LHCN-M2 (cell line): ENCODE measurements at places on chromosomes 7 and 10. TPM values are rescaled to one million over a fixed set of nuclear protein-coding genes. Genes with fewer than 3 reads are reported as not detected.
A peak's percentile ranks its signal among the peaks of the same experiment; 100 is the strongest.

GRCh38 chr7:101725921-101726320 is 91.5 kb upstream of the CUX1 start:
- DNase-seq = no peak

DNA sequence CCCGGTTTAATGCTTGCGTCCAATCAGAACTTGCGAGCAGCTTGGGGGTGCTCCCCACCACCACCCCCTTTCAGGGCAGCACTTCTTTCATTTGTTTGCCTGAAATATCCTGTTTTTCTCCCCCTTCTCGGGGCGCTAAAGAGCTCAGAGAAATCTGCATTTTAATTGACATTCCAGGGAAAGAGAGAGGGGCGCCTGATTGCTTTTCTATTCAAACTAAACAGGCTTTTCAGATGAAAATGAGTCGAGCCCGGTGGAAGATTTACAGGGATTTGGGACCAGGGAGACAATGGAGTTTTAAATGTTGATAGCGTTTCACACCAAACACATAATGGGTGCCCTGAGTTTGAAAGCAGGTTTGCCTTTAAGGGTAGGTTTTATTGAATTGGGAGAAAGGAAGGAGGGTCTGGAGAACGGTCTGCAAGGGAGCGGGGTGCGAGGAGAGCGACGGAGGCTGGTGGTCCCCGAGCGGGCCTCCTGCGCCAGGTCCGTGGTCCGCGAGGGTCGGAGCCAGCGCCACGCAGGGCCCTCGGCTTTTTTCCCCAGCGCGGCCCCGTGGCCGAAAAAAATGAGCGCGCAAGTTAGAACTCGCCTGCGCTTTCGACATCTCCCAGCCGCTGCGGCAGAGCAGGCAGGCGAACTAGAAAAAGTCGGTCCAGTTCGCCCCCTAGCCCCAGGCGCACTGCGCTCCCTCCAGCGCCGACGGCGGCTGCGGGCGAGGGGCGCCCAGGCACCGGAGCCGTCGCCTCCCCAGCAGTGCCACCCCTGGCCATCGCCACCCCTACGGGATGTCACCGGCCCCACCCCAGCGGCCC is 1.3 kb downstream of the FGFR2 start:
- no peak for DNase-seq

DNA sequence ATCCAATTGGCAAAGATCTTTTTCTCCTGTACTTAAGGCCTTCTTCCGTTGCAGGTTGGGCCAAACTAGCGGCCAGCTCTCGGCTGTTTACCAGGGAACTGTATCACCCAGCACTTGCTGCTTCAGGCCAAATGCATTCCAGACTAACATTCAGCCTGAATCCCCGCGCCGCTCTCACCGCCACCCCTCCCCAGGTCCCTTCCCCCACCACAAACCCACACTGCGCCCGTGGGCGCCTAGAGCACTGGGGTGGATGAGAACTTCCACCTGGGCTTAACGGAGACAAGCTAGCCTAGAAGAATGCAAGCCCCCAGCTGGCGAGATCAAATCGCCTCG is 676 bp downstream of the TCAF1 start:
- DNase-seq = no peak

DNA sequence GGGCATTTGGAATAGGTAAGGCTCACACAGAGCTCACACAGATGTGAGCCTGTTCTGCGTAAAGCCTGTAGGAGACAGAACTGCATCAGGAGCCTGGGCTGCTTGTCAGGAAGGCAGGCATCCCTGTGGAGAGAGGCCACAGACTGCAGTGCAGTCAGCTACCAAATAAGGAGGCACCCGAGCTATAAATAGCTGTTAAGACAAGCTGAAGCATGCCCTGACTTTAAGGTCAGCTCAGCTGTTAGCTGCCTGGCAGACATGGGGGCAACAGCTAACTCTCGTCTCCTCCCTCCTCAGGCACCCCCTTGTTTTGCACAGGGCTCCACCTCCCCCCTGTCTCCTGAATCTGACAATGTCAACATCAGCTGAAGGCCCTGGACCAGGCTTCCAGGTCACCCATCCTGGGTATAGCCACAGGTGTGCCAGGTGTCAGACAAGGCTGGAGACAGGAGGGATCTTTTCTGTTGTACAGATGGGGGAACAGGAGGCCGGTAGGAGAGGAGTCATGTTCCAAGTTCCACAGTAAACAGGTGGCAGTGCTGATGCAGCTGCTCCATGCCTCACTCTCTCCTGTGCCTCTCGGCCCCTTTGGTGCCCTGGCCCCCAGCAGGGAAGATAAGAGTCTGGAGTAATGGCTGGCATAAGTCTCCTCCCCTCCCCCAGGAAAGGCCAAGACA is 27.6 kb upstream of the MKRN1 start:
- DNase-seq = peak; percentile 82

GRCh38 chr7:96952974-96953391 is 52.4 kb upstream of the DLX6 start:
- DNase-seq = peak; percentile 82

- DNase-seq = peak; percentile 74
Measured at GRCh38 chr7:3244241-3244814, 56.7 kb upstream of the SDK1 start.

- no peak for DNase-seq
Measured at GRCh38 chr7:22628112-22628511, 98.9 kb upstream of the IL6 start.

DNA sequence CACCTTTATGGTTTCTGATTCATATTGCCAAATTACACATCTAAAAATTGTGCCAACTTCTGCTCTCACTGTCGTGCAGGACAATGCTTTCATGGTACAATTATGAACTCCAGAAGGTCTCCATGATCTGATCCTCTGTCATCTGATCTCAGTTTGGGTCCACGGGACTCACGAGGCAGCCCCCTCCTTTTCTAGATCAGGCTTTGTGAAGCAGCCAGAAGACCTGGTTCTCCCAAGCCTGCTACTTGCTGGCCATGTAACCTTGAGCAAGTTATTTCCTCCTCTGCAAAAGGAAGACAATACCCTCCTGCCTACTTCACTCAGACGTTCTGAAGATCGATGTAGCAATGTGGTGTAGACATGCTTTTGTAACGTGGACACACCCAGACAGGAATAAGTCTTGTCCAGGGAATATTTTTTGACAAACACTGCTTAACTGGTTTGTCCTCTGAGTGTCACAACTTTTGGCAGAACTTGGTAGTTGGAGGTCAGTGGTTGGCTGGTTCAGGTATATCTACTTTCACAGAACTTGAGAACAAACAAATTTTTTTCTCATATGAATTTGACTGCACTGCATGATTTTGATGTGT is 19.6 kb downstream of the CALML3 start:
- DNase-seq = no peak

DNA sequence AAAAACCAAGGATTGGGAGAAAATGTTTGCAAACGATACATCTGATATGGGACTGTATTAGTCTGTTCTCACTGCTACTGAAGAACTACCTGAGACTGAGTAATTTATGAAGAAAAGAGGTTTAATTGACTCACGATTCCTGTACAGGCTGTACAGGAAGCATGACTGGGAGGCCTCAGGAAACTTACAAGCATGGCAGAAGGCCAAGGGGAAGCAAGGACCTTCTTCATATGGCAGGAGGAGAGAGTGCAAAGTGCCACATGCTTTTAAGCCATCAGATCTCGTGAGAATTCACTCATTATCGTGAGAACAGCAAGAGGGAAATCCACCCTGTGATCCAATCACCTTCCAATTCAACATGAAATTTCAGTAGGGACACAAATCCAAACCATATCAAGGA is 11.0 kb downstream of the ZNF713 start:
- DNase-seq = no peak

- DNase-seq = no peak
Measured at GRCh38 chr7:120181499-120181898, 91.5 kb upstream of the KCND2 start.

GRCh38 chr10:86104156-86104555 is 262.4 kb downstream of the GRID1 start:
- no peak for DNase-seq

GRCh38 chr7:37216923-37217322 is 231.7 kb downstream of the ELMO1 start:
- no peak for DNase-seq

DNA sequence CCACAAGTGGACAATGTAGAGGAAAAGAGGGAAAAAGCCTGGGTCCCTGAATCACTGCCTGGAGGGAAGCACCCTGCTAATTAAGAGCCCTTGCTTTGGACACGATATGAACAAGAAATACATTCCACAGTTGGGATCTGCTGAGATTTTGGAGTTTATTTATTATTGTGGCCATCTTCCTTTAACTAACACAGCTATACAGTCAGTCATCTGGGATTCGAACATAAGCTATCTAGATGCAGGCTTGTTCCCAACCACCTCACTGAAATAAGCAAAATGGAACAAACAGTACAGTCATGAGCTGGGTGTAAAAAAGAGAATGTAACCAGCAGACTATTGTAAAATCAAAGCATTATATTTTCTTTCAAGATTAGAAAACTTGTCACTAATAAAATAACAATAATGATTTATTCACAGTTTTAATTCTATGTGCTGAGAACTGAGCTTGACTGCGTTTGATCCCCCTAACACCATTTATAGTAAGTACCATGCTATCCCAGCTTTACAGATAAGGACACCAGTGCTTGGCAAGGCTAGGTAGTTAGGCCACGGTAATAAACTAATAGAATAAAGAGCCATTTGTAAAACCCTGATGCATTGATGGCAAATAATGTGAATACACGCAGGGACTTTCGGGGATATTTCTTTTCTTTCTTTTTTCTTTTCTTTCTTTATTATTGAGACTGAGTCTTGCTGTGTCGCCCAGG is 223.8 kb upstream of the KLF6 start:
- DNase-seq = no peak

- DNase-seq = peak; percentile 55
Measured at GRCh38 chr10:15744217-15744865, 24.6 kb upstream of the ITGA8 start.

- no peak for DNase-seq
Measured at GRCh38 chr10:43105956-43106229, 29.0 kb downstream of the RET start.

DNA sequence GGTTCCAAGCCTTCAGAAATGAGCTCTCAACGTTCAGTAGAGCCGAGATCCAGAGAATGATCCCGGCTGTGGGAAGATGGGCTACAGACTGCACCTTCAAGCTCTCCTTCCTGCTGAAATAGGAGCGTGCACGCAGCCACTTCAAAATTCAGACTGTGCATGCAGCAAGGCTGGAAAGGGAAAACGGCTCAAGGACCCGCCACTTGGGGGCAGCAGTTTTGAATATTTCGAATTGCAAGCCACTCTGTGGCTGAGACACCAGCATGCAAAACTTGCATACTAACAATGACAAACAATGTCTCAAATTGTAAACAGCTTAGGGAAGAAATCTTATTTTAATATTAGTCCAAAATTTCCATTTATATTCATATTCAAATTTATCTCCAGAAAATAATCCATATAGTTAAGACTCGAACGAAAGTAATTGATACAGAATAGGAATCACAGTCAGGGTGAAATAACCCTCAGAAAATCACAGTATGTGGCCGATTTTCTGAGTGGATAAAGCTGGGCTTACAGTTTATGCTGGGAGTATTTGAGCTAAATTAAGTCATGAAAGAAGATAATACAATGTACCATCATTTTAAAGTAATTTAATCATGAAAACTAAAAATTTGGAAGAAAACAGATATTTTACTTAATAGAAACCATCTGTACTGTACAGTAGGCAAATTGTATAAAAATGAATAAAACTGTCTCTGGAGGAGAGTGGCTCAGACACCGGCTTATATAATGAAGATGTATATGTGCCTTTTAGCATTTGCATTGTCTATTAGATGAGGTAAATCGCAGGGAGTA is 137.9 kb upstream of the MKI67 start:
- peak; percentile 29 for DNase-seq

- no peak for DNase-seq
Measured at GRCh38 chr10:29823553-29824080, 188.8 kb upstream of the SVIL start.

DNA sequence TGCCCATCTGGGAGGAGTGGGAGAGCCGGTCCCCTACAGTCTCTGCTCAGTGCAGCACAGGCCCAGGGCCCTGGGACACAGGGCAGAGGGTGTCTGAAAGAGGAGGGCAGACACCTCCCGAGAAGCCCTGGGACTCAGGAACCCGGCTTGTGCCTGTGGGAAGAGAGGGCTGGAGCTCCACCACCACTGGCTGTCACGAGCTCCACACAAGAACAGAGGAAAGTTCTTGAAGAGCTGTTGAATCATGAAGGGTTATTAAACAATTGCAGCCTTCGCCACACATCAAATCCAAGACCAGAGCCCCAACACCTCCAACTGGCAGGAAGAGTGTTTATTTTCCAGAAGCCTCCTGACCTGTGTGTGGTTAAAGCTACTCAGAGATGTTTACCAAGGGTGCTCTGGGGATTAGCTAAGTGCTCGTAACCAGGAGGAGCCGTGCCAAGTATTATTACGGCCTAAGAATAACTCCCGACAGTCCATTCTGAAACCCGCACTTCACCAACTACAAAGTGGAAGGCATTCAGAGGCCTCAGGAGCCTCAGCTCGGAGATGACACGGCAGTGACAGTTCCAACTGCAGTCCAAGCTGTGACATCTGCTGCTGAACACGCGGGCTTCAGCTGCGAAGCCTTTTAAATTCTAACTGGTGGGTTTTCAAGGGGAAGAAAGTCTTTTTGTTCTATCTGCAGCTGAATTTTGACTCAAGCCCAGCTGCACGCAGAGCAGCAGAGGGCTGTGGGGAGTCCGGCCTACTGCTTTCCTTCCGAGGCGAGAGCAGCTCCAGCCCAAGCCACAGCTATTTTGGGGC is 75.1 kb downstream of the MAD1L1 start:
- peak; percentile 96 for DNase-seq

- no peak for DNase-seq
Measured at GRCh38 chr7:96337519-96337918, 15.6 kb upstream of the SLC25A13 start.

GRCh38 chr10:98292971-98293370 is 25.0 kb upstream of the LOXL4 start:
- DNase-seq = no peak

DNA sequence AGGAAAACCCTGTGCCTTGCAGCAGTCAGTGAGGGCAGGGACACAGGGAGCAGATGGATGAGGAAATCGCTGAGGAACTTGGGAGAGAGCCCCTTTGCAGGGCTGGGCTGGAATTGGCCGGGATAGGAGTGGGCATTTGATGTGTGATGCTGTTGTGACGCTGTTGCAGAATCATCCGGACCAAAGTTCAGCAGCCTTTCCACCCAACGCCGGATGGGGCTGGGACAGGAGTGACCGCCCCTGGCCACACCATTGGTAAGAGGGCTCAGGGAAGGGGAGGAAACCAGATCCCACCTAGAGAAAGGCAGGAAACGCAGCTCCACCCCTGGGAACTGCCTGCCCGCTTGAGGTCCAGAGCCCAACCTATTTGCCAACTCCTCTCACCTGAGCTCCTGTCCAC is 33.9 kb downstream of the PAX2 start:
- no peak for DNase-seq

GRCh38 chr7:14503623-14504022 is 398.9 kb downstream of the DGKB start:
- no peak for DNase-seq

INMT gene
- 1.4 and 1.7 TPM in 2 replicates for total RNA-seq

C7orf33 gene
- not detected in 2 replicates for total RNA-seq

ITGA8 gene
- total RNA-seq = not detected in 2 replicates

TAS2R5 gene
- total RNA-seq = not detected in 2 replicates

GRM3 gene
- not detected in 2 replicates for total RNA-seq

HGF gene
- total RNA-seq = 11.5 and 13.0 TPM in 2 replicates

ANKRD22 gene
- total RNA-seq = 0.38 and 0.46 TPM in 2 replicates
